Activated B cell treated with CpG ODN at 0.5 μM for 24 hours (primary cell): ENCODE measurements at places on chromosomes 12 and 14.

DNA sequence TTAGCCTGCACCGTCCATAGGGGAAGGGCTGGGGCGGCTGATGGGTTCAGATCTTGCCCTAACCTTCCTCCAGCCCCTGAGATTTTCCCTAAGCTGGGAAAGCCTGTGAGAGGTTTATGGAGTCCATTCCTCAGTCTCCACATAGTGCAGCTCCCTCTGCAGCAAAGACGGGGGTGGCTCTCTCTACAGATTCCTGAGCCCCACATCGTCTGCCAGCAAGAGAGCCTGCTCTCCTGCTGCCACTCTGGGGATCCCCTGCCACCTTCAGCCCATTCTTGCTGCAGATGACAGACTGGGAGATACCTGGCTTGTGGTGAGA is 3.1 kb downstream of the SMIM41 start:
- no peak for DNase-seq

GRCh38 chr12:31245822-31246469 is 80.0 kb downstream of the SINHCAF start:
- no peak for DNase-seq

GRCh38 chr12:9761419-9761781 is 699 bp upstream of the CD69 start:
- DNase-seq, result no peak

GRCh38 chr14:63513756-63514155 is 29.4 kb downstream of the PPP2R5E start:
- DNase-seq, result no peak

DNA sequence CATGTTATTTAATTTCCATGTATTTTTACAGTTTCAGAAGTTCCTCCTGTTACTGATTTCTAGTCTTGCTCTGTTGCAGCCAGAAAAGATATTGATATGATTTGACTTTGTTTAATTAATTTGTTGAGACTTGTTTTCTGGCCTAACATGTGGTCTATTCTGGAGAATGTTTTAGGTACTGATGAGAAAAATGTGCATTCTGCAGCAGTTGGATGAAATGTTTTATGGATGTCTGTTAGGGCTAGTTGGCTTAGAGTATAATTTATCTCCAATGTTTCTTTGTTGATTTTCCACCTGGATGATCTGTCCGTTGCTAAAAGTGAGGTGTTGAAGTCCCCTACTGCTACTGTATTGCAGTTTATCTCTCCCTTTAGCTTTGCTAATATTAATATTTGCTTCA is 54.4 kb downstream of the GPR137C start:
- DNase-seq, result no peak

GRCh38 chr14:48390346-48390745 is 714.9 kb upstream of the MDGA2 start:
- DNase-seq, result no peak

- DNase-seq, result no peak
Observed at GRCh38 chr12:1911598-1912575, 6.6 kb downstream of the CACNA2D4 start.

- no peak for DNase-seq
Observed at GRCh38 chr12:47949441-47950341, 13.7 kb upstream of the TMEM106C start.

GRCh38 chr14:68516342-68516741 is 276.5 kb downstream of the ZFP36L1 start:
- no peak for DNase-seq

DNA sequence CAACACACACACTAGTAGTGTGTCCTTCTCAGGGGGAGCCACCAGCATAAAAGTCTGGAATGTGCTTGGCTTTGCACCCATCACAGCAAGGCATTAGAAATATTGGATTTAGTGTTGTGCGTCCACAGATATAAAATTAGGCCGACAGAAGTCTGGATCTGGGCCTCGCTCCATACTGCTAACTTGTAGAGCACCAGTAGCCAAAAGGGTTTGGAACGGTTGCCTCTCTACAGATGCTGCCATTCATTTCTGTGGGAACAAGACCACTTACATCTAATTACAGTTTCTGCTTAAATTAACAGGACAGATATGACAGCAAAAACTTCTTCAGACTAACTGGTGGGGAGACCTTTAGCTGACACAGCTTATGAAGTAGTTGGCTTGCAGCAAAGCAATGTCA is 94.2 kb downstream of the EXOC5 start:
- DNase-seq, result no peak

DNA sequence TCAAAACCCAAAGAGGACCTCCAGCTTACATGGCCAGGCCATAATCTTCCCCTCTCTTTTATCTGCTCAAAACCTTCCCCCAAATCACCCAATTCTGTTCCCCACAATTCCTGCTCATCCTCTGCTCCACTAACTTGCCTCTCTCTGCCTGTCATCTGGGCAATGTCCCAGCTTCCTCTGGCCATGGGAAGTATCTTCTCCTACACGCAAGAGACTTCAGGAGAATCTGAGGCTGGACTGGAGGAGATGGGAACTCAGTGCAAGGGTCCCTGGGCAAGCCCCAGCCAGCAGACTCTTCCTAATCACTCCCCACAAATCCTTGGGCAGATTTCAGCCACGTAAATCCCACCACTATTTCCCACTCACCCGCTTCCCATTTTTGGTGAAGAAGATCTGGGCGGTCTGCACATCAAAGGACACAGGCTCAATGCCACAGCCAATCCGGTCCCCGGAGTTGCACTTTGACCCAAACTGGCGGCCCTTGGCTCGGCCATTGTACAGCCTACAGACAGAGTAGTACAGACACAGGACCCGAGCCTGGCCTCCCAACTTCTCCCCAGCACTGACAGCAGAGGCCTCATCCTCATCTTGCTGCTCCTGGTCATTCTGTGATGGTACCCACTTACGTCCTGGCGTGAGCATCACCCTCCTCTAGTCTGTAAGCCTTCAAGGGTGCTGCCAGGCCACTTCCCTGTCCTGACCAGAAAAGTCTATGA is 4.7 kb downstream of the SPRYD3 start:
- no peak for DNase-seq

GRCh38 chr12:96892104-96892503 is 15.0 kb upstream of the NEDD1 start:
- no peak for DNase-seq

- DNase-seq, result no peak
Observed at GRCh38 chr12:47378222-47378582, 298.4 kb upstream of the AMIGO2 start.

DNA sequence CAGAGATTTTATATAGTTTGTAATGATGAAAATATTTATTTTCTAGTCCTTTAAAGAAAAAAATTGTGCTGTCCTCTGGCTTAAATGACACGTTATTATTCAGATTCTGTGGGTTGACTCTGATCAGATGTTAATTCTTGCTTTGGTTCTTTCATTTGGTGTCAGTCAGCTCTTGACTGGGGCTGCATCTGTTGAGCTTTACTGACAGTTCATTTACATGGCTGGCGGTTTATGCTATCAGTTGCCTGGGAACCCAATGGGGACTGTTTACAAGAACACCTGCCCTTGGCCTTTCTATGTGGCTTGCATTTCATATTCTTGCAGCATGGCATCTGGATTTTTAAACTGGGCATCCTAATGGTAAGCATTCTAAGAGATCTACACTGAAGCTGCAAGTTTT is 667.1 kb upstream of the FBXO33 start:
- no peak for DNase-seq

DNA sequence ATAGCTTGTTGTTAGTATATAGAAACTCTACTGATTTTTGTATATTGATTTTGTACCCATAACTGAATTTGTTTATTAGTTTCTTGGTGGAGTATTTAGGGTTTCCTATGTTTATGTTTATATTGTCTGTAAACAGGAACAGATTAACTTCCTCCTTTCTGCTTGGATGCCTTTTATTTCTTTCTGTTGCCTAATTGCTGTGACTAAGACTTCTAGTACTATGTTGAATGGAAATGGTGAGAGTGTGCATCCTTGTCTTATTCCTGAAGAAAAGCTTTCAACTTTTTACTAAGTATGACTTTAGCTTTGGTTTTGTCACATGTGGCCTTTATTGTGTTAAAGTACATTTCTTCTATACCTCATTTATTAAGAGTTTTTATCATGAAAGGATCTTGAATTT is 20.9 kb downstream of the FBXW8 start:
- no peak for DNase-seq

- DNase-seq, result no peak
Observed at GRCh38 chr12:68861890-68862289, 53.9 kb downstream of the MDM2 start.

DNA sequence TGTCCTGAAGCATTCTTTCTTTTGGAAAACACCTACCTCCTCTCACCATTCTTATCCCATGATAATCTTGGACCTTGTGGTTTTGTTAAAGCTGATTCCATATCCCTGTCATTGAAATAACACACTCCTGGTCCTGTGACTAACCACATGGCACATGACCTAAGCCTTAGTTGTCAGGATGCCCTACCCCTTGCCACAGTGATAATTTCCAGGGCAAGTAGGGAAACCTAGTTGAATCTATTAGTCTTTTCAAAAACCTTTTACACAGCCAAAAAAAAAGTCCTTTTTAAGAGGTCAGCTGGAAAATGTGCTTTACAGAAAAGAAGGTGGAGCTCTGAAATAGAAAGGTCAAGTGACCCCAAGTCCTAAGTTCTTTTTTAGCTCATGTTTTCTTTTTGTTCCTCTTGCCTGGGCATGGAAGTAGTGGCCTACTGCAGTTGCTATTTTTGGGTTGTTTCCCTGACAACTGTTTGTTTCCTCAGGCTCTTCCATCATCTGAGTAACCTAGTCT is 608.4 kb downstream of the LRFN5 start:
- DNase-seq, result no peak

- no peak for DNase-seq
Observed at GRCh38 chr12:111156304-111156703, 212.6 kb downstream of the PHETA1 start.

- DNase-seq, result no peak
Observed at GRCh38 chr12:30858471-30858870, 68.1 kb upstream of the TSPAN11 start.

DNA sequence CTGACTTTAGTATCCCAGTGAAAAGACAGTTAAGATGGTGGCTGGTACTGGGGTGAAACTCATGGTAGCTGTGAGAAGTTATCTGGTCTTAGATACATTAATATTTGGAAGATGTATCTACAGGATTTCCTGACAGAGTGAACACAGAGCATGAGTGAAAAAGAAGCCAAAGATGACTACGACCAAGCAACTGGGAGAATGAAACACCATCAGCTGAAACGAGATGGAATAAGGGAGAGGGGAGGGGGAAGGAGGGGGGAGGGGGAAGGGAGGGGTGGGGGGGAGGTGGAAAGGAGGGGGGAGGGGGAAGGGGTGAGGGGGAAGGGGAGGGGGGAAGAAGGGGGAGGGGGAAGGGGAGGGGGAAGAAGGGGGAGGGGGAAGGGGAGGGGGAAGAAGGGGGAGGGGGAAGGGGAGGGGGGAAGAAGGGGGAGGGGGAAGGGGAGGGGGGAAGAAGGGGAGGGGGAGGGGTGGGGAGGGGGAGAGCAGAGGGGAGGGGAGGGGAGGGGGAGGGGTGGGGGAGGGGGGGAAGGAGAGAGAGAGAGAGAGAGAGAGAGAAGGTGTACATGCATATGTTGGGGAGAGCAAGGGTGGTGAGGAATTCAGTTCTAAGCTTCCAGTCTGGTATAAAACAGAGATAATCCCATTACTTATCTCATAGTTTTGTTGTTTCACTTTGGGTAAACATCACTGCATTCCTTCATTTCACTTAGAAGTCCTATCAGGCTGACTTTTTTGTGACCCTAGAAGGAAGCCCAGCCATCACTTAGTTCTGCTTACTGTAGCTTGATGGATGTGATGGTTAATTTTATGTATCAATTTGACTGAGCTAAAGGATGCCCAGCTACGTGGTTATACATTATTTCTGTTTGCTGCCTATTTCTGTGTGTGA is 73.9 kb downstream of the SPPL3 start:
- DNase-seq, result no peak

DNA sequence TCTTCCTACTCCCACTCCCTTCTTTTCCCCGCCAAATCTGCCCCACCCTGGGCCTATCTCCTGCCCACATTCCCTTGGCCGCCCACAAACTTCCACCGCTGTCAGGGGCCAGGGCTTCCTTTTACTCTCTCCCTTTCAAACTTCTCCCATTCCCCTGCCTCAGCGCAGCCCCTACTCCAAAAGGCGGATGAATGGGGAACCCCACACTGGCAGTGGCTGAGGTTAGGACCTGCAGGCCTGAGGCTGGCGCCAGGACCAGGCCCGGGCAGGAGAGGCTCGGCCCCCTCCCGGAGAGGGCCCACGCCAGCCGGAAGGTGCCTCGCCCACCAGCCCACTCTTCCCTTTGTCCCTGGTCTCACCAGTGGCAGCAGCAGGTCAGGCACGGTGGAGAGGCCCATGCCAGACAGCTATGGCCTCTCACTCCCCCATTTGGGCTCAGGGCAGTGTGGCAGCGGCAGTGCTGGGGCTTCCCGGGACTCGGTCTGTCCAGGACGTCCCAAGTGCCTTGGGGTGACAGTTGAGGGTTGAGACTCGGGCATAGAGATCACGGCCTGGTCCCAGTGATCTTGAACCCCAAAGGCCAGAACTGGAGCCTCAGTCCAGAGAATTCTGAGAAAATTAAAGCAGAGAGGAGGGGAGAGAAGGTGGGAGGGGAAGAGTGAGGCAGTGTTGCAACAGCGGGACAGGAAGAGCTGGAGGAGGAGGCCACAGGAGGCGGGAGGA is at the start of gene TNFRSF1A:
TNFRSF1A (minus strand) TSS at position 660 of the 723 bp plus-strand sequence; CDS start at position 398, 262 bp downstream.
- no peak for DNase-seq

- DNase-seq, result no peak
Observed at GRCh38 chr14:75147423-75148071, 20.7 kb upstream of the NEK9 start.

DNA sequence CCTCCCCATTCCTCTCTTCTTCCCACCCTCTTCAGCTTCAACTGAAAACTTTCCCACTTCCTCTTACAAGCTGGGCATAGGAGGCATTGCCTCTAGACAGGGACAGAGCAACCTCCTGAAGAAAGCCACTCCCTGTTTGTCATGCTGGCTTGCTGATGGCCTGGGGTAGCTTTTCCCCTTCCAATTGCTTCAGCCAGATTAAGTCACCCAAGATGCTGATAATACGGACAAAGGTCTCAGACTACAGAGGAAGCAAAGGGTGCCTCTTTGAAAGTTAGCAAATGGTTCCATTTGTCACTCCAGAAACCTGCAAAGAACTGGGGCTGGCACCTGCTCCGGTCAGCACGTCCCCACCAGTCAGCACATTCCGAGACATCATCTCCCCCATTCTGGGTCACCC is 6.0 kb downstream of the KRT2 start:
- DNase-seq, result no peak

GRCh38 chr12:101027200-101027599 is 182.8 kb downstream of the SLC5A8 start:
- DNase-seq, result no peak

- DNase-seq, result no peak
Observed at GRCh38 chr14:72651714-72652113, 242.2 kb downstream of the DPF3 start.

GRCh38 chr12:54142114-54142475 is 46.7 kb downstream of the SMUG1 start:
- no peak for DNase-seq

- no peak for DNase-seq
Observed at GRCh38 chr12:41367726-41368405, 179.7 kb downstream of the PDZRN4 start.

GRCh38 chr12:56219840-56220239 is 1.9 kb downstream of the RNF41 start:
- DNase-seq, result no peak

GRCh38 chr12:977156-977555 is 13.9 kb upstream of the ERC1 start:
- no peak for DNase-seq
